DMS153 (cell line): ENCODE measurements at places on chromosomes 7 and 10.

DNA sequence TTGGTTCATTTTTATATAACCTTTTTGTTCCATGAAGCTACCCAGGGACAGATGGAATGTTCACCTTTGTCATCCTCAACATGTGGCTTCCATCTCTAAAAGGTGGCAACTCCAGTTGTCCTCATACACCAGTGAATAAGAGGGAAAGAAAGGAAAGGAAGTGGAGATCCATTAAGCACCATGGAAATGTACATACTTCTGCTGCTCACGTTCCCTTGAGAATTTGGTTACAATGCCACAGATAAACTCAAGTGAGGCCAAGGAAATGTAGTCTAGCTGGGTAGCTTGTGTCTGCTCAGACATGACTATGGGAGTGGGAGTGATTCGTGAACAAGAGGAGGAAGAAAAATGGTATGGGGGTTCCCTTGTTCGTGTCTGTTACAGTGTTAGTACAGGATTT lies 237.1 kb upstream of the FAM3C start:
- no peak for DNase-seq

DNA sequence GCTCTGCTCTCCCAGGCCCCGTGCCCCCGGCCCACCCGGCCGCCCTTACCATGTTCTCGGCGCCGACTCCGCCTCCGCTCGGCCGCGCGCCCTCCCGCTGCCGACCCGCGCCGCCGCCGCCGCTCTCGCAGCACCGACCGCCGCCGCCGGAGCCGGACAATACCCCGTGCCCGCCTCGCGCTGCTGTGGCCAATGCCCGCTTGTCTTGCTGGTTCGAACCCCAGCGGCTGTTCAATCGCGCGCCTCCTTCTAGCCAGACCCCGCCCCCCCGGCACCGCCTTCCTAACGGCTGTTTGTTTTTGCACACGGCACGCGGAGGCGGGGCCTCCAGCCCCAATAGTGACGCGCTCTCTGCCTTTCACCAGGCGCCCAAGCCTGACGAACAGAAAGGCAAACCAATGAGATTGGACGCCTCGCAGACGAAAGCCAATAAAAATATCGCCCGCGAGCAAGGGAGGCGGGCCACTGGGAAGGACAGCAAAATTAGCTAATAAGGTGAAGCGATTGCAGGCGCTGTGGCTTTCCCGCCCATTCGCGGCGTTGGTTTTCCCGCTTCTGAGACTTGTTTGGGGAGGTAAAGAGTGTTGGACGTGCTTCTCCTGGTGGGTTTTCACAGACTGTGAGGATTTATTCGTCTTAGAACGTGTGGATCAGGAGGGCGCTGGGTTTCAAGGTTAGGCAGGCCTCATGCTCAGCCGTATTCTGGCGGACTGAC lies at the start of gene H2AZ2:
Gene H2AZ2, minus strand, starts transcription at position 168 of the 715 bp plus-strand sequence. Its CDS starts 116 bp downstream, at position 52.
- DNase-seq: peak; percentile 100

DNA sequence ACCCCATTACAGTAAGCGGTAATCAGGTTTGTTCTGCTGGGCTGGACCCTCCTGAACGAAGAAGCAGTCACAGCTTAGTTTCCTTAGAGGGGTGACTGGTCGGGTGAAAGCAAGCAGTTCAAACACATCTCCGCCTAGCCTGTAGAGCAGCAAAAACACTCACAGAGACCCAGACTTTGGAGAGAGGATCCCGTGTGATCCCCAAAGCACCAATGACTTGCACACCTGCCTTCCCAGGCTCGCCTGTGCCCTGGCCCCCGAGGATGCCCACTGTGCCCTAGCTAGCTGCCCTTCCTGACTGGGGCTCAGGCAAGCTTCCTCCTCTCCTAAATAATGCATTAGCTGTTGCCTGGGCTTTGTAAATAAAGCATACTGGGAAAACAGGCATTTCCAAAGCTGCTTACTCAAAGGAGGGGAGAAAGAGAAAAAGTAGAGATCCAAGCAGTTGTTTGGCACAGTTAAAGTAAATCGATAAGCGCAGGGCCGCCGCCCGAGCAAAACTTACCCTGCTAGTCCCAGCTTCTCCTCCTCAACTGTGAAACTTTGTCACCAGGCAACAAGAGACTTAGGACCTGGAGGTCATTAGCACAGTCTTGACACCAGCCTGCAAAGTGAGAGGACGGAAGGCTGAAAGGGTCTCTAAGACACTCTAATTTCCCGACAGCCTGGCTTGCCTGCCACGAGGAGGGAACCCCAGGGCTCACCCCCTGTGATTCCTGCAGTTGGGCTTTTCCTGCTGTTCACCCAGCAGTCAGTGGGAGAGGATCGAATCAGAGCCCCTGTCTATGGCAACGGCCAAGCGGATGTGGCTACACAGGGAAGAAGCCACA lies 4.8 kb downstream of the LRRC18 start:
- DNase-seq: no peak

DNA sequence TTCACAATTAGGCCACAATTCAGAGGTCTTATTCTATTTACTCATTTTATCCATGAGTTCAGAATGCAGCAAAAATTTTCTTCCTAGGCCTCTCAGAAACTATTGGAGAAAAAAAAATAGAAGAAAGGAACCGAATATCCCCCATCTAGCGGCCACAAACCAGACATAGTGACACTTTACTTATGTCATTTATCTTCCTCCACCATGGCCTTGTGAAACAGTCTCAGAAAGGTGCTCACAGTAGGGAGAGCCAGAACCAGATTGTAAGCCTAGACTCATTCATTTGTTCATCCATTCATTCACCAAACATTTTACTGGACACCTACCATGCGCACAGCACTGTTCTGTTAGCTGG lies 16.0 kb downstream of the CREB3L2 start:
- no peak for DNase-seq

- no peak for DNase-seq
Measured at GRCh38 chr7:127114742-127115265, 137.9 kb downstream of the GRM8 start.

GRCh38 chr7:121957626-121958025 lies 84.7 kb downstream of the PTPRZ1 start:
- DNase-seq: no peak

DNA sequence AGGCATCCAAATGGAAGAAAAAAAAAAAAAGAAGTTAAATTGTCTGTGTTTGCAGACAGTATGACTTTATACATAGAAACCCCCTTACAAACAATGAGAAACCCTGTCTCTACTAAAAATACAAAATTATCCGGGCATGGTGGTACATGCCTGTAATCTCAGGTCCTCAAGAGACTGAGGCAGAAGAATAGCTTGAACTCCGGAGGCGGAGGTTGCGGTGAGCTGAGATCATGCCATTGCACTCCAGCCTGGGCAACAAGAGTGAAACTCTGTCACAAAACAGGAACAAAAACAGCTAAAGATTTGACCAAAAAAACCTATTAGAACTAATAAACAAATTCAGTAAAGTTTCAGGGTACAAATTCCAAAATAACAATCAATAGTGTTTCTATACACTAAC lies 385.8 kb upstream of the GRM3 start:
- DNase-seq: no peak
